Smooth muscle cell of the pulmonary artery (primary cell): ENCODE measurements at places on chromosomes 11 and 22. TPM values are rescaled to one million over a fixed set of nuclear protein-coding genes. Genes with fewer than 3 reads are reported as not detected.

Gene OR56A1
- not detected in 2 replicates for total RNA-seq

Gene SMIM38
- 0.50 and 0.72 TPM in 2 replicates for total RNA-seq

Gene PNPLA2
- 35.1 and 43.5 TPM in 2 replicates for total RNA-seq

Gene OR10AG1
- total RNA-seq: not detected in 2 replicates

Gene ALDH3B1
- 25.6 and 27.6 TPM in 2 replicates for total RNA-seq

Gene RELT
- total RNA-seq: 5.1 TPM in 2 replicates

Gene FAM76B
- 16.5 and 18.0 TPM in 2 replicates for total RNA-seq

Gene CADM1
- 5.0 and 5.5 TPM in 2 replicates for total RNA-seq

Gene PHLDA2
- 5.8 and 9.1 TPM in 2 replicates for total RNA-seq

Gene APOBEC3F
- 6.3 and 7.6 TPM in 2 replicates for total RNA-seq

Gene CCDC73
- not detected in 2 replicates for total RNA-seq

Gene CD6
- total RNA-seq: not detected in 2 replicates

Gene CHRDL2
- total RNA-seq: not detected in 2 replicates

Gene EMID1
- total RNA-seq: not detected in 2 replicates

Gene PLAAT2
- total RNA-seq: not detected in 2 replicates

Gene MRGPRE
- total RNA-seq: 0.20 TPM in 1 of 2 replicates, not detected in the other

Gene DEPDC5
- 10.2 and 11.6 TPM in 2 replicates for total RNA-seq

Gene CDC42BPG
- 0.07 and 0.13 TPM in 2 replicates for total RNA-seq

Gene OR10A2
- not detected in 2 replicates for total RNA-seq

Gene RNASEH2C
- 17.4 and 20.1 TPM in 2 replicates for total RNA-seq

Gene TMEM132A
- 16.5 and 41.5 TPM in 2 replicates for total RNA-seq

Gene ADAMTS8
- total RNA-seq: 0.07 and 0.65 TPM in 2 replicates

Gene MMP1
- total RNA-seq: 746 and 915 TPM in 2 replicates

Gene RIN1
- 17.9 and 19.5 TPM in 2 replicates for total RNA-seq

Gene SLC35C1
- 13.1 and 17.7 TPM in 2 replicates for total RNA-seq

Gene SLC5A1
- total RNA-seq: not detected in 2 replicates

Gene KCNK4
- 0.13 and 0.20 TPM in 2 replicates for total RNA-seq

Gene SMC1B
- 0.07 TPM in 1 of 2 replicates, not detected in the other for total RNA-seq

Gene CHST1
- 0.73 and 3.6 TPM in 2 replicates for total RNA-seq

Gene SLC22A8
- total RNA-seq: not detected in 2 replicates

Gene OR52I2
- not detected in 2 replicates for total RNA-seq

Gene ZP1
- total RNA-seq: 0.36 and 0.98 TPM in 2 replicates

Gene TRIM48
- not detected in 2 replicates for total RNA-seq

Gene SELENOM
- 145 and 156 TPM in 2 replicates for total RNA-seq

Gene TENM4
- 42.4 and 66.9 TPM in 2 replicates for total RNA-seq

Gene MMP27
- total RNA-seq: not detected in 2 replicates

Gene OR5P2
- not detected in 2 replicates for total RNA-seq

Gene RIMBP3B
- total RNA-seq: 0.20 and 0.23 TPM in 2 replicates

Gene AIP
- total RNA-seq: 77.1 and 89.2 TPM in 2 replicates

Gene MCHR1
- 2.7 and 3.7 TPM in 2 replicates for total RNA-seq
